Stimulated activated CD8-positive, alpha-beta memory T cell treated with anti-CD3 and anti-CD28 coated beads, Interleukin-4, amount 100 ng/mL, for 48 hours (primary cell): ENCODE measurements at places on chromosomes 6 and 20.

GRCh38 chr6:121678245-121678644 is 242.8 kb downstream of the GJA1 start:
- DNase-seq: no peak

DNA sequence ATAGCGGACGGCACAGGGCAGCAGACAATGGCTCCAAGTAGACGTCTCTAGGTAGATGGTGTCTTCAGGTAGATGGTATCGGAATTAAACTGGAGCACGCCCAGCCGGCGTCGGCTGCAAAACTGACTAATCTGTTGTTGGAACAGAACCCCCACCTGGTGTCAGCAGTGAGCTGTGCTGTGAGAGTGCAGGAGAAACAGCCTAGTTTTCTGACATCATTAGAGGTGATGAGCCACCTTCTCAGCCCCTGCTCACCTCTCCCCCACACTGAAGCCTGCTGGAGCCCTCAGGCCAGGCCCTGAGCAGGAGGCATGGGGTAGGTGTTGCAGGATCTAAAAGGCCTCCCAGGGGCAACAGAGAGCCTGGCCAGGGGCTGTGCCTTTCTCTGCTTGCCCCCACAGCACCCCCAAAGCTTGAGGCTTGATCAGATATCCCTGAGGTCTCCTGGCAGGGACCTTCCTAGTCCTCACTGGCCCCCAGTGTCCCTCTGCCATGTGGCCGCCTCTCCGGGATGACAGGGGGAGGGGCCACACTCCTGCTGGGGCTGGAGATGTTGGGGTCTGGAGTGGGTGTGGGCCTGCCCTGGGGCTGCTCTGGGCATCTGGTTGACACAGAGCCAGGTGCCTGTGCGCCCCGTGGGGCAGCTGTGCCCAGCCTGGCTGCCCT is 6.9 kb upstream of the HELZ2 start:
- peak; percentile 76 for DNase-seq

- no peak for DNase-seq
These were observed 162.2 kb downstream of the GJA1 start for GRCh38 chr6:121597654-121598053.

DNA sequence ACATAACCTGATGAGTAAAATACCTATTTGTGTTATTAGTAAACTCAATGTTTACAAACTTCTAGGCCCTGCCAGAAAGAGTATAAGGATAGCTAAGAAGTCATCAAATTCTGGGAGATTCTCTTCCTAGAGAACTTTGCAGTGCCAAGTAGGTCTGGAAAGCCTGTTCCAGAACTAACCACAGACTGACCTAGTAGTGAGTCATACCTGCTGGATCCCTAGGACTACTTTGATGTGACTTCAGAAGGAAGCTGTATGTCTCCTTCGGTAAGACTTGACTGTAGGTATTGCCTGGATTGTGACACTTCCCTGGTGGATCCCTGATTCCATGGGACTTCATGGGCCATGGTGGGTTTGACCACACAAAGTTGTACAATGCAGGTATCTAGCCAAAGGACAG is 131.7 kb downstream of the DNAH8 start:
- DNase-seq: no peak
